ENCODE measurements at places on chromosomes 2 and 18. TPM values are rescaled to one million over a fixed set of nuclear protein-coding genes. Genes with fewer than 3 reads are reported as not detected.
A peak's percentile ranks its signal among the peaks of the same experiment; 100 is the strongest.

GRCh38 chr2:30487603-30488002 is 40.6 kb downstream of the LCLAT1 start:
- no peak for DNase-seq

DNA sequence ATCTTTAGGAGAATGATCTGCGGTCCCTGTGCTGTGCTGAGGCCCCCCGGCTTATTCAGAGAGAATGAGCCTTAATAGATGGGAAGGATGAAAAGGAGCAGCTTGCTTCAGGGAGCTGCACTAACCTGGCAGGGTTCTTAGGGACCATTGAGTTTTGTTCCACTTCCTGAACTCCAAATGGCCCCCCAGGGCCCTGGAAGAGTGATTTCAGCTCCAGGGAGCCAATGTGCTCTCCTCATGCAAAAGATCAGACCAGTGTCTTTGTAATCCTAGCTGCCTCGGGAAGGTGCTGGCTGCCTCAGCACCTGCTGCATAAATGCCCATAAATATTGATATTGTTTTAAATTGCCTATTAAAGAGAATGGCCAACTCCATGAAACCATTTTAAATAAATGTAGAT is 210.2 kb downstream of the NCK2 start:
- no peak for DNase-seq

DNA sequence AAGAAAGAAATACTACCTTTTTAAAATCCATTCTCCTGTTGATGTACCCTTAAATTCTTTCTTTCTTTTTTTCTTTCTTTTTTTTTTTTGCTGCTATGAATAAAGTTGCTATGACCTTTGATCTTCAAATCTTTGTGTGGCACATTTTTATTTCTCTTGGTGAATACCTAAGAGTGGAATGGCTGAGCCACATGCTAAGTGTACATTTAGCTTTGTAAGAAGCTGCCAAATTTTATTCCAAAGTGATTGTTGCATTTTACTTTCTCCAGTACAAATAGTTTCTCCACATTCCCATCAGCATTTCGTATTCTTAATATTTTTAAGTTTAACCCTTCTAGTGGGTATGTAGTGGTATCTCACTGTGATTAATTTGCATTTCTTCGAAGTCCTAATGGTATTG is 88.8 kb upstream of the RAB27B start:
- no peak for DNase-seq

DNA sequence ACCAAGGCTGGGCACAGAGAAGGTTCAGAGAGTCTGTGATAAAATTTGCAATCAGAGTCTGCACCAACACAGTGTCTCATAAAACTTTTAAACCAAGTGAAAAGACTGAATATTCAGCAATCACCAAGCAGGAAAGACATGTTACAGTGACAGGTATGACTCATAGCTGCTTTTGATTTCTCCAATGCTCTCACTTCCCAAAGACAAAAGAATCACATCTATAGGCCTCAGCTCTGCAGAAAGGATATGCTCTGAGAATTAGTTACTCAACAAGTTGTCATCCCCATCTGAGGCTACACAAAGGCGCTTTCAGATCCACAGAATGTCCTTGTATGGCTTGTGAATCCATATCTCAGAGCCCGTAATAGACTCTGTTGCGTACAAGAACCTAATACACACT is 92.5 kb downstream of the KCNF1 start:
- no peak for DNase-seq

- DNase-seq, result no peak
Observed at GRCh38 chr2:164657129-164657528, 35.8 kb upstream of the GRB14 start.

GRCh38 chr18:45197526-45197970 is 417.7 kb upstream of the SLC14A2 start:
- peak; percentile 2 for DNase-seq

DNA sequence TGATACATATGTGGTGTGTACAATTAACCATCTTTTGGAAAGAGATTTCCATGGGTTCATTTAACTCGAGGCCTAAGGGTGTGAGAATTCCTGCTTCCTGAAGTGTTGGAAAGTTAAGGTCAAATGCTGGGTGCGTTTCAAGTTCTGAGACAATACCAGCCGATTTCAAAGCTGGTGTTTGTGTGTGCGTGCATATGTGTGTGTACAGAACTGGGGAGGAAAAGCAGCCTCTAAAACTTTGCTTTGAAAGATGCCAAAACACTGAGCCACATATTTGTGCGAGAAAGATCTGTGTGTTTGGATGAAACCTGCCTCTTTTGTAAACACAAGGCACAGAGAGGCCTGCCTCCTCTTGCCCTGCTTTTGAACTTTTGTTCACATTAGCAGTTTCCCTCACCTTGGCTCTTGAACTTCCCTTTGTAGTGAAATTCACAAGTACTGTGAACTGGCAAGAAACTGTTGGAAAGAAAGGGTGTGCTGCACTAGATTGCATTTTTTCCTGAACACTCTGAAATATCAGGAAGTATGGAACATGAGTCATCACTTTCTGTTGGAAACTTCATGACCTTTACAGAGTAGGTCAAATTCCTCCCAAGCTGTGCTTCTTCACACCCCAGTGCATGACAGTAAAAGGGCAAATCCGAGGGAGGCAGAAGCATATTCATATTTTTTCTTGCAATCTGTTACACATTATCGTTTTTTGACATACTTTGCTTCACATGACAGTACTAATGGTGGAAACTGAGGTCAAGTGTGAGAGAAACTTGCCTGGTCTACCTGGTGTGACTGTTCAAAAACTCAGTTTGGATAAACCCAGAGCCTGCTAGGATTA is 20.0 kb upstream of the CAVIN2 start:
- DNase-seq, result no peak

- no peak for DNase-seq
Observed at GRCh38 chr2:66364495-66365333, 70.2 kb upstream of the MEIS1 start.

Gene UCN
- 0.59 TPM for total RNA-seq

Gene AKAIN1
- not detected for total RNA-seq

Gene EMX1
- 7.9 TPM for total RNA-seq

Gene HOXD13
- not detected for total RNA-seq

Gene ALPP
- total RNA-seq, result 0.28 TPM

Gene MAPK4
- 8.5 TPM for total RNA-seq
